ENCODE measurements at places on chromosomes 2 and 18.

GRCh38 chr2:223383315-223383714 lies 218.8 kb downstream of the SCG2 start:
- H3K27me3 ChIP-seq = no peaks in the 10 kb centered on the region
- no peaks in the 10 kb centered on the region for H3K4me1 ChIP-seq
- H3K4me3 ChIP-seq = no peak overlapping the region
- no peak overlapping the region for H3K27ac ChIP-seq
- no peaks in the 10 kb centered on the region for H3K36me3 ChIP-seq

DNA sequence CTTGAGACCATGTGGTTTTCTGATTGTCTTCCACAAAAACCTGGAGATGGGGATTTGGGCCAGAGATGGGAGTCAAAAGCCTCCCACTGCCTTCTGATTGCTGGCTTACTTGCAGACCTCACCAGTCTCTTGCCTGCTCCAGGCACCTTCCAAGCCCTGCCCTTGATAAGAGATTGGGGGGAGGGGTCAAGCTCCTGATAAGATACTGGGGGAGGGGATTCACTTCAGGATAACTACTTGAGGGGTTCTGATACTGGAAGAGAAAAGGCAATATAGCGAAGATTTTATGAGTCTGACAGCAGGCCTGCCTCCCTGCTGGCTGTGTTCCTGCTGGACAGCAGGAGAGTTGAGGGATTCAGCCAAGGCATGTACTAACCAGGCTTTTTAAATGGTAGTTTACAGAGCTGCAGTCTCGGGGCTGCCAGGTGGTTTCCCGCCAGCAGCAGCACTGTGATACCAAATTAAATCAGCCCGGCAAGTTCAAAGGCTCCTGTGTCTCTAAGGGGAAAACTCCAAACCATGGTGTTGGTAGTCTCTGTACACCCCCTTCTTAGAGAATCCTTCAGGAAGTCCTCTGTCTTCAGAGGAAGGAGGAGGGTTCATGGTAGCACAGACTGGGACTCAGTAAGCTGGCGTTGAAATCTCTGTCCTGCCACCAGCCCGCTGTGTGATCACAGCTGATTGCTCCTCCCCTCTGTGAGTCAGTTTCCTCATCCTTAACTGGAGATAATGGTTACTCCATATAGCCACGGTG lies 58.3 kb downstream of the FBXO36 start:
- H3K36me3 ChIP-seq = peaks cover 2% of the 10 kb centered on the region
- peak overlapping the region; percentile 63 for H3K4me3 ChIP-seq
- peaks cover 10% of the 10 kb centered on the region for H3K4me1 ChIP-seq
- no peaks in the 10 kb centered on the region for H3K27me3 ChIP-seq

GRCh38 chr2:231111987-231112386 lies 12.9 kb downstream of the HTR2B start:
- H3K4me3 ChIP-seq = no peak overlapping the region
- no peak overlapping the region for H3K27ac ChIP-seq
- no peak for DNase-seq
- H3K27me3 ChIP-seq = no peaks in the 10 kb centered on the region

DNA sequence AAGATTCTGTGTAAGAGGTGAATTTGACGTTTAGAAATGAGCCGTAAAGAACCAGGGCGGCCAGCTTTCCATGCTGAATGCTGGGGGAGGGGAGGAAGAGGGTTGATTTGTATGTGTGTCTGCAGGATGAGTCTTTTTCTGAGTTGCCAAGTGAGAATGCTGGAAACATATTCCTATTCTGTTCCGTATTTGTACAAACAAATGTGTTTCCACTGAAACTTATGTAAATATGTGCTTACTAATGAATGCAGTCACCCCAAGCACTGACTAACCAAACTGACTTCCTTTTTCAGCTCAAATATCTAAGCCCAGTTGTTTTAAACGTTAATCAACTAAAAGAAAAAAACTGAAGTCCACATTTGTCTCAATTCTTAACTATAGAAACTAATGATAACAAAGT lies 74.9 kb upstream of the APCDD1 start:
- no peaks in the 10 kb centered on the region for H3K36me3 ChIP-seq
- H3K4me1 ChIP-seq = no peaks in the 10 kb centered on the region
- no peak for DNase-seq
- H3K27me3 ChIP-seq = peaks cover 4% of the 10 kb centered on the region
- no peak overlapping the region for H3K27ac ChIP-seq

DNA sequence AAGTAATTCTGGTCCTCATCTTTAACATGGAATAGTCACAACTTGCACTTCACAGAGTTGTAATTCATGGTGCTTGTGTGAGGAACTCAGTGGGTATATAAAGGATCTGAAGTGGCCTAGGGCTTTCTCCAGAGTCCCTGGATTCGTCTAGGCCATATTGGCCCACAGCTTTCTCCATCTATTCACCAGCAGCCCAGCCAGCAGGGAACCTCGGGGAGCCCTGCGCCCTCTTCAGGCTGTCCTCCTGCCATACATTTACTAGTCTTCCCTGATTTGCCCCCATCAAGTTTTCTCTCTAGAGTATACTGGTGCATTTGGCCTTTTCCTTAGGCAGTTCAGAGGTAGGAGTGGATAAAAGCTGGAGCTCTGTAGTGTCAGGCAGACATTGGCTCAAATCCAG lies 278.3 kb downstream of the MYCN start:
- no peaks in the 10 kb centered on the region for H3K36me3 ChIP-seq
- no peaks in the 10 kb centered on the region for H3K27me3 ChIP-seq
- no peaks in the 10 kb centered on the region for H3K4me1 ChIP-seq

GRCh38 chr2:6352906-6353515 lies 512.7 kb downstream of the CMPK2 start:
- H3K4me3 ChIP-seq = no peak overlapping the region
- no peaks in the 10 kb centered on the region for H3K27me3 ChIP-seq
- no peak for DNase-seq
- no peak overlapping the region for H3K27ac ChIP-seq
- no peaks in the 10 kb centered on the region for H3K4me1 ChIP-seq

- H3K4me1 ChIP-seq = peaks cover 13% of the 10 kb centered on the region
- DNase-seq = no peak
- peaks cover 6% of the 10 kb centered on the region for H3K27me3 ChIP-seq
- H3K4me3 ChIP-seq = no peak overlapping the region
Observed at GRCh38 chr2:96112501-96113366, 3.6 kb downstream of the ADRA2B start.

DNA sequence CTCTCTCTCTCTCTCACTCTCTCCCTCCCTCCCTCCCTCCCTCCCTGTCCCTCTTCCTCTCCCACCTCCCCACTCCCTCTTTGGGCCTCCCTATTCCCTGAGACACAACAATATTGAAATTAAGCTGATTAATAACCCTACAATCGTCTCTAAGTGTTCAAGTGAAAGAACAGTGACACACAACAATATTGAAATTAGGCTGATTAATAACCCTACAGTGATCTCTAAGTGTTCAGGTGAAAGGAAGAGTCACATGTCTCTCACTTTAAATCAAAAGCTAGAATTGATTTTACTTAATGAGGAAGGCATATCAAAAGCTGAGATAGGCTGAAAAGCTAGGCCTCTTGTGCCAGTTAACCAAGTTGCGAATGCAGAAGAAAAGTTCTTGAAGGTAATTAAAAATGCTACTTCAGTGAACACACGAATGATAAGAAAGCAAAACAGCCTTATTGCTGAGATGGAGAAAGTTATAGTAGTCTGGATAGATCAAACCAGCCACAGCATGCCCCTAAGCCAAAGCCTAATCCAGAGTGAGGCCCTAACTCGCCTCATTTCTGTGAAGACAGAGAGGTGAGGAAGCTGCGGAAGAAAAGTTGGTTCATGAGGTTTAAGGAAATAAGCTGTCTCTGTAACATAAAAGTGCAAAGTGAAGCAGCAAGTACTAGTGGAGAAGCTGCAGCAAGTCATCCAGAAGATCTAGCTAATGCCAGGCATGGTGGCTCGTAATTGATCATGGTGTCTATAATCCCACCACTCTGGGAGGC lies 21.3 kb downstream of the MALT1 start:
- H3K27me3 ChIP-seq = no peaks in the 10 kb centered on the region
- DNase-seq = no peak

Measured in activated CD4-positive, alpha-beta memory T cell treated with anti-CD3 and anti-CD28 coated beads for 36 hours (primary cell).